Fibroblast of upper back skin (primary cell): ENCODE measurements at places on chromosomes 6 and 20.

- DNase-seq, result peak; percentile 47
Observed at GRCh38 chr20:18719426-18719825, 94.2 kb upstream of the SCP2D1 start.

- DNase-seq, result peak; percentile 96
Observed at GRCh38 chr6:26240157-26241032, 124.6 kb upstream of the BTN3A2 start.

GRCh38 chr20:444862-445426 is 17.4 kb downstream of the TBC1D20 start:
- peak; percentile 22 for DNase-seq

DNA sequence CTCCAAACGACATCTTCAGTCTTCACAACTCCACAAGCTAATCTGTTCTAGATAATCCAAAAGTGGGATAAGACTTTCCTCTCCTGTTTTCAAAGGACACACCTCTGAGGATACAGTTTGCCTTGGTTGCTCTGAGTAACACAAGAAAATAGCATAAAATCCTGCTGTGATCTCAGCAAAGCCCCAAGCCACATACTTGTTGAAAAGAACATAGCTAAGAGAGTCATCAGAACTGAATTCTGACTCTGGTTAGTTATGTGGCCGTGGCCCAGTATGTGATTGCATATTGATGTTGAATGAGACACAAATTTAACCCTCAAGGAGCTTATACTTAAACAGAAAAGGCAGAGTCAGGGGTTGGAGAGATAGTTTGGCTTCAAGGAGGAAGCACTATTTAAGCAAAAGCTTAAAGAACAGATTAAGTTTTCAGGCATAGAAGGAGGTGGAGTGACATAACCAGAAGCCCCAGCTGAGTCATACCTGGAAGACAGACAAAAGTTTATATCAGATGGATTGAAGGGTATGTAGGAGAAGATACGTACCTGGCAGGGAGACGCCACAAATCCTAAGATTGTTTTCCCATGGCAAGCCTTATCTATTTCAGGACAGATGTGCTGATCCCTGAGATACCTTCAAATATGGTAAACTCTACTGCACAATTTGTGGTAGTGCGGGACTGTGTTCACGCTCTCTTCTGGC is 41.2 kb downstream of the OPN5 start:
- DNase-seq, result no peak

- DNase-seq, result no peak
Observed at GRCh38 chr6:166800137-166800536, 156.2 kb downstream of the RNASET2 start.

GRCh38 chr6:27312146-27312949 is at the start of gene POM121L2:
Gene POM121L2, minus strand, starts transcription at chr6:27312273. Its CDS starts 103 bp downstream, at chr6:27312170.
- peak; percentile 36 for DNase-seq

DNA sequence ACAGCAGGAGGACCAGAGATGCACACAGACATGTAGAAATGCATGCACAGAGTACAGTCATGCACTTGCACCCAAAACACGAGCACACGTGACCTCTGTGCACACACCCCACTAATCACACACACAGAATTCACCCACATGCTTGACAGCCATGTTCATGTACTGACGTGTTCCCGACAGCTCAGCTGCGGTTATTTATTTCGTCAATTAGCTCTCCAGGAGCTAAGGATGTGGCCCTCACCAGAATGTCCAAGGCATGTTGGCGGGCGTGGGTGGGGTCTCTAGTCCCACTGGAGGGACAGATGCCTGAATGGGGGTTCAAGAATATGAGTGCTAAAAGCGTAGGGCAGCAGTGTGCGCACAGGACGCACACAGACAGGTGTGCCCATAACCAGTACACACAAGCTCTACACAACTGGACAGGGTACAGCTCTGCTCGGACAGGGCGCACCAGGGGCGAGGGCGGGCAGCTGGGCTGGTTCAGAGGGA is 571 bp upstream of the PRPF6 start:
- DNase-seq, result peak; percentile 24
